ENCODE measurements at places on chromosomes 4 and X.

DNA sequence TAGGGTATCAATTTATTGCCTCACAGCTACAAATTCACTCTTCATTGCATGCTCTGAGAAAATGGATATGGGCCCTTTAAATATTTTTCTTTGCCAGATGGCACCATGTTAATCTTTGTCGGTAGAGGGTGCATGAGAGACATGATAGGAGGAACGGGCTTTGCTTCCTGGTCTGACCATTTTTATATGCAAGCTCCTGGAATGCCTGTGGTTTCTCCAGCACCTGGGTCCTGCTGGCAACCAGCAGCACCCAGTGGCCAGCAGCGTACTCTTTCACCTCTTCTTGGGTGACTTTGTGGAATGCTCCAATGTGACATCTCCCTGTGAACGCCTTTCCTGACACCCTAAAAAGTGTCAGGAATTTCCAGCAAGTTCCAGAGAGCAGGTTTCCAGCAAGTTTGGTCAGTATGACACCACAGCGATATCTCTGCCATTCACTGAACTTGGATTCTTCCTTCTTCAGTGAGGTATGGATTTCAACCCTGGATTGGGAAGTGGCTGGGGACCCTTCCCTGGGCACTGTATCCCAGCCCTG lies 140.3 kb upstream of the PGRMC2 start:
- DNase-seq = no peak

GRCh38 chr4:108683479-108683878 lies 33.1 kb downstream of the OSTC start:
- no peak for DNase-seq

- no peak for DNase-seq
Observed at GRCh38 chrX:30990361-30990760, 81.5 kb downstream of the FTHL17 start.

DNA sequence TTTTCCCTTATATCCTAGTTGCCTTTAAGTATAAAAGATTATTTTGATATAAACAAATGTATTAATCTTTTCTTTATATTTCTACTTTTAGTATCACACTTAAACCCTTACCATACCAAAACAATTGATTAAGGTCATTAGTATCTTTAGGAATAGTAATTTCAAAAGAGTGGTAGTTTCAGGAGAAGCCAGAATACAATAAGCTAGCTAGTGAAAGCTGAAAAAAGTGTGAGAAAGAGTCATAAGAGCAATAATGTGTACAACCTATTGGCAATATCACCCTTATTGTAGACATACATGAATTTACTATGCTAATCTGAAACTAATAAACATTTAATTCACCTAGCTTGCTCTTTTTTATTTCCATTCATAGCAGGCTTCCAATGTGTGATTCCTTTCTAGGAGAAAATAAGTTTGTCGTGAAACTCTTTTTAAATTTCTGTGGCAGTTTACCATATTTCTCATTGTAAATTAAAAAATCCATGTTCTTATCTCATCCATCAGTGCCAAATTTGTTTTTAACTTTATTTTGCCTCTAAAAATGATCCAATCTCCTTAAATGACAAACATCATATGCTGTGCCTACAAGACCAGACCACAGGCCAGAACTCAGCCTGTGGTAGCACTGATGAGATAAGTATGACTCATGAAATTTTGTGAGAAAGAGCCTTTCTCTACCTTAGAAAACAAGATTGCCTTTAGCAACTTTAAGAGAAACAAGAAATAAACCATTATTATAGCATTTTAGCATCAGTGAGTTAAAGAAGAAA lies 8.1 kb downstream of the NEK1 start:
- DNase-seq = peak; percentile 40

DNA sequence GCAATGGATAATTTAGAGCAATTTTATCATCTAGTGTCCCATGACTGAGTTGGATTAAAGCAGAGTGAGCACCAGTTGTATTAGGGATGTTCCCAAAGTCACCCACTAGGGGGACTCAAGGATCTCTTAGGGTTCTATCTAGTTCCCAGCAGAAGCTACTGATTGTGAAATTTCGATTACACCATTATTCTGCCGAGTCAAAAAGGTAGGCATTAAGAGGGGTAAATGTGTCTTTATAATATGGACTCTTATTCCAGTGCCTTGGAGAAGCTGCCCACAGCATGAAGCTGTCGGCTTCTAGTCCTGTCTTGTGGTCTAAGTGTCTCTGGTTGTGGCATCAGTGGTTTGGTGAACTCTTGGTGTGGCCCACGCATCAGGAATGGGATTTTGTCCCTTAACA lies 53.3 kb downstream of the RGS12 start:
- peak; percentile 61 for DNase-seq

DNA sequence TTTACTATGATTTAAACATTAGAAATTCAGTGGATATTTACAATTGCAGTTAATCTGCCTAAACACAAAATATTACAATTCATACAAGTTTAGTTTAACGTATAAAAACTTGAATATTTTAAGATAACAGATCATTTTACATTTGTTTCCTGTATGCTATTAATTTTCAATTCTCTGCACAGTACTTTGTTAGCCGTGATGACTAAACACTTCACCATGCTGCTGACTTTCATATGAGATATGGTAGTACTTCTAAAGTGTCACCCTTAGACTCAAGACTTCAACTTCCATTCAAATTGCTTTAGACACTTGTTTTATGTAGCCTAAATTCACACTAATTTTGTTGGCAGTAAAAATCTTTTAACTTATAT lies 1646.4 kb upstream of the ADGRL3 start:
- no peak for DNase-seq

DNA sequence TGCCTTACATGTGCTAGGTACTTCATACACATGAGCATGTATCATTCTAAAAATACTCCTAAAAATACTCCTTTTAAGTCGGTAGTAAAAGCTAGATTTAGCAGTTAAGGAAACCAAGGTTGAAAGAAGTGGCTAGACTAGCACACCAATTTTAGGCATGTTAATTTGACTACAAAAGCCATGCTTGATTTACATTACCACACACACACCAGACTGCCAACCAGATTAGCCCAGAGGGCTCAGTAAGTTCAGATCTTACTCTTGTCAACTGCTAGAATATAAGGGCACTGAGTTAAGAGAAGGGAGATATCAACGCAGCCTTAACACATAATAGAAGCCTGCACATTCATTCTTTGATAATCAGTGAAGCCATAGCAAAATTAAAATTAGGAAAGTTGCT lies 117.9 kb downstream of the MID1IP1 start:
- DNase-seq = no peak

GRCh38 chr4:66609014-66609413 lies 936.3 kb downstream of the CENPC start:
- DNase-seq = no peak

- DNase-seq = no peak
Observed at GRCh38 chr4:162392946-162393345, 229.1 kb upstream of the FSTL5 start.

- DNase-seq = no peak
Observed at GRCh38 chr4:185956544-185956940, 112.4 kb upstream of the TLR3 start.

- DNase-seq = no peak
Observed at GRCh38 chr4:113810906-113811305, 49.4 kb upstream of the CAMK2D start.
